Neural progenitor cell (in vitro differentiated cells): ENCODE measurements at places on chromosomes 16 and 17.

DNA sequence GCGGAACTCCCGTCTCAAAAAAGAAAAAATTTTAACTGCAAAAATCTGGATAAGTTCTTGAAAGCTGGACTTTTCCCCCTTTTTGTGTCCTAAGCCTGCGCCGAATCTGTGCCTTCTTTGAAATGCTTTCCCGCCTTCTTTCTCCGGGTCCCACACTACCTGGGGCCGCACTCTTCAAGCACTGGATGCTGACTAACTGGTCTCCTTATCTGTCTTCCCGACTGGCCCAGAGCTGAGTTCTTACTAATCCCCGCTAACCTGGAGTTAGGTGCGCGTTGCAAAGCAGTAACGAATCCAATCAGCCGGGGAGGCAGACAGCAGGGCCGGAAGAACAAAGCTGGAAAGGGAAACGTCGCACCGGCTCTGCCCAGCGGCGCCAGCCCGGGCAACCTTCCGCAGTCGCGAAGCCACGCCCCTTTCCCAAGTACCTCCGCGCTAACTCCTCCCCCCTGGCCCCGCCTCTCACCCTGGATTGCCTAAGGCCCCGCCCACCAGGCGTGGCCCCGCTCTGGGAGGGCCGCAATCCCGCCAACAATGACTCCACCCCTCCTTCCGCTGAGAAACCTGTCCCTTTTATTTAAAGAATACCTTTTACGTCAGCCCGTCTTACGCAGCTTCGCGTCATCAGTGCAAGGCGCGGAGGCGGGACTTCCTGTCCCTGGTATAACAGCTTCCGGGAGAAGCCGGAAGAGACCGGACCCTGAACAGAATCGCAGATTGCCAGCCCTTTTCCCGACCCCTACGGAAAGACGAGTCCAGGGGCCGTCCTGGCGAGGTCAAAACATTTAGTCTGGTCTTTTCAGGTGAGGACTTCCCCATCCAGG lies at the start of gene TMUB2:
Gene TMUB2, plus strand, starts transcription at position 666 of the 824 bp plus-strand sequence. CDS start 737 bp downstream, outside the sequence.
- peak; percentile 100 for DNase-seq

- DNase-seq = no peak
Observed at GRCh38 chr17:45388604-45389325, 43.9 kb downstream of the ARHGAP27 start.

DNA sequence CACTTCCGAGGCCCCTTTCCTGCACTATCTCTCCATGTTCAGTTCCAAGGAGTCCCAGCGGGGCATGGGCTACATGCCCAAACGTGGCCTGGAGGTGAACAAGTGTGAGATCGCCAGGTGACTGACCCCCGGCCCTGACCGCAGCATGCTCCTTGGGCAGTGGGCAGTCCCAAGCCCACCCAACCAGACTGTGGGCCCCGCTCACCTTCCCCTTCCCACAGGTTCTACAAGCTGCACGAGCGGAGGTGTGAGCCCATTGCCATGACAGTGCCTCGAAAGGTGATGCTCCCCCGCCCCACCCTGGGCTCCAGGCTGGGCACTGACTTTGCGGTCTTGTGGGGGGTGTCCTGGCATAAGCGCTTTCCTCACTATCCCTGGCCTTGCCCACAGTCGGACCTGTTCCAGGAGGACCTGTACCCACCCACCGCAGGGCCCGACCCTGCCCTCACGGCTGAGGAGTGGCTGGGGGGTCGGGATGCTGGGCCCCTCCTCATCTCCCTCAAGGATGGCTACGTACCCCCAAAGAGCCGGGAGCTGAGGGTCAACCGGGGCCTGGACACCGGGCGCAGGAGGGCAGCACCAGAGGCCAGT lies 4.7 kb downstream of the CORO1A start:
- no peak for DNase-seq

- no peak for DNase-seq
Observed at GRCh38 chr16:85872734-85873133, 26.2 kb upstream of the IRF8 start.

- no peak for DNase-seq
Observed at GRCh38 chr17:81252987-81253329, 13.8 kb downstream of the NDUFAF8 start.

DNA sequence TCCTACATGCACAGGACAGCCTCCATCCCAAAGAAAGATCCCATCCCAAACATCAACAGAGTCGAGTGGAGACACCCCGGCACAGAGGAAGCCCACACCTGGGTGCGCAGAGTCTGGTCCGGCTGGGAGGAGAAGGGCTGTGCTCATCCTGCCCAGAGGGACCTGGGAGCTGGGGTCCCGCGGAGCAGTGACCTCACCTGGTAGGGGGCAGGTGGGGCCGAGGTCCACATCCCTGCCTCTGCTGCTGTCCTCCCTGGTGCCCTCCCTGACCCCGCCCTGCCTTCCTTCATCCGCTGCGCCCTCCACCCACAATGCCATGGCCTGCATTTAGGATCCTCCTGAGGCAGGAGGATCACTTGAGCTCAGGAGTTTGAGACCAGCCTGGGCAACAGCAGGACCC lies 2.9 kb downstream of the C16orf90 start:
- DNase-seq = no peak

DNA sequence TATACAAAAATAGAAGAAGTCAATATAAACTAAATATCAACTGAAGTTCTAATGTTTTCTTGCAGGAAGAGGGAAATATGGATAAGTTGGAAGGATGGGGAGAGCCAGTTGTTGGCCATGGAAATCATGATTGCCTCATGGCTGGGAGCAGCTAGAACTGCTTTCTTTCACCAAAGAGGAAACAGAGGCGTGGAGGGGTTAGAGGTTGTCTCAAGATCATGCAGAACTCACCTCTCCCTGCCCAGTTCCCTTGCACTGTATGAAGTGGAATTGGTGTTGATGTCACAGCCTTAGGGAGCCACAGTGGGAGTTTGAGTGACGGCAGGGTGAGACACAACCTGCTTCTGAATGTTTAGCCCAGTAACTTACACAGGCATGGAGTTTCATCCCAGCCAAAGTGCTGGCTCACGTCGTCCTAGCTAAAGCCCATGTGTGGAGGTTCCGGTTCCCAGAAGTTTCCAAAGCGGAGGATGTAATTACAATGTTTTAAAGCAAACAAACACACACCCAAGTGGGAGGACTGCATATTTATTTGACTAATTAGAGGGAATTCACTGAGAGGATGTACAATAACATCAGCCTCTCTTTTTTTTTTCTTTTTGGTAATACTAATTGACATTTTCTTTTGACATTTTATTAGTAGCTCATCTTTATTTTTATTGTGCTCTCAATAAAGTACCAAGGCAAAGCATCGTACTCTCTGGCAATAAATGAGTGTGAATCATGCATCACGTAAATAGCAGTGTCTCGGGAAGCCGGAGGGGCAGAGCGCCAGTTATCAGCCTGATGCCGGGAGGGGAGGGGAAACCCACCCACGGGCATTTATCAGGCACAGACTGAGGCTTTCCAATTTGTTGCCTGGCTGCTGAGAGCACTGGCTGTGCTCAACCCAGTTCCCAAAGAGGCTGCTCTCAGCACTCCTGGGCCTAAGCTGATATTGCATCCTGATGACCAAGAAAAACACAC lies 118.7 kb upstream of the CDH5 start:
- no peak for DNase-seq

- DNase-seq = no peak
Observed at GRCh38 chr16:75062135-75062975, 54.2 kb downstream of the LDHD start.

- DNase-seq = no peak
Observed at GRCh38 chr17:67417507-67417906, 40.4 kb downstream of the PITPNC1 start.

GRCh38 chr17:62189377-62189776 lies 124.3 kb upstream of the MED13 start:
- no peak for DNase-seq

- DNase-seq = no peak
Observed at GRCh38 chr16:87015021-87015420, 302.2 kb downstream of the C16orf95 start.

- peak; percentile 60 for DNase-seq
Observed at GRCh38 chr16:89575247-89576152, at the start of gene CPNE7. Gene CPNE7, plus strand, starts transcription at chr16:89575758. Its CDS starts 140 bp downstream, at chr16:89575898.

GRCh38 chr16:82594114-82594513 lies 32.7 kb upstream of the CDH13 start:
- DNase-seq = no peak

DNA sequence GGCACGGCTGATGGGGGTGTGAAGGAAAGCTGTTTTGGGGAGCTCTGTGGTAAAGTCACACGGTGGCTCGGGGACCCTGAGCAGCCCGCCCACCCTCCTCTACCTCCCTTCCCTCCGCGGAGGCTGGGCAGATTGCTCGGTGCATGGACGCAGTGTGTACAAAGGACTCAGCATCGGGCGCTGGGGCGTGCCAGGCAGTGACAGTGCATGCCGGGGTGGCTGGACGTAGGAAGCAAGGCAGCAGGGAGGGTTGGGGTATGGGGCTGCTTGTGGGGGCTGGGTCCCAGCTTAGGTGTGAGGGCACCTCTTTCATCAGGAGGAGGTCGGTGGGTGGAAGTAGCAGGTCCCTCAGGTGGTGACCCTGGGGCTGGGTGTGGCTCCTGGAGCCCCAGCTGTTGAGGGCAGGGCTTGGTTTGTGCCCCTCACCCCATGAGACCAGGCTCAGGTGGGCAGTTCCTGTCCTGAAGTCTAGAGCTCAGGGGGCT lies 159.9 kb upstream of the GSE1 start:
- no peak for DNase-seq

DNA sequence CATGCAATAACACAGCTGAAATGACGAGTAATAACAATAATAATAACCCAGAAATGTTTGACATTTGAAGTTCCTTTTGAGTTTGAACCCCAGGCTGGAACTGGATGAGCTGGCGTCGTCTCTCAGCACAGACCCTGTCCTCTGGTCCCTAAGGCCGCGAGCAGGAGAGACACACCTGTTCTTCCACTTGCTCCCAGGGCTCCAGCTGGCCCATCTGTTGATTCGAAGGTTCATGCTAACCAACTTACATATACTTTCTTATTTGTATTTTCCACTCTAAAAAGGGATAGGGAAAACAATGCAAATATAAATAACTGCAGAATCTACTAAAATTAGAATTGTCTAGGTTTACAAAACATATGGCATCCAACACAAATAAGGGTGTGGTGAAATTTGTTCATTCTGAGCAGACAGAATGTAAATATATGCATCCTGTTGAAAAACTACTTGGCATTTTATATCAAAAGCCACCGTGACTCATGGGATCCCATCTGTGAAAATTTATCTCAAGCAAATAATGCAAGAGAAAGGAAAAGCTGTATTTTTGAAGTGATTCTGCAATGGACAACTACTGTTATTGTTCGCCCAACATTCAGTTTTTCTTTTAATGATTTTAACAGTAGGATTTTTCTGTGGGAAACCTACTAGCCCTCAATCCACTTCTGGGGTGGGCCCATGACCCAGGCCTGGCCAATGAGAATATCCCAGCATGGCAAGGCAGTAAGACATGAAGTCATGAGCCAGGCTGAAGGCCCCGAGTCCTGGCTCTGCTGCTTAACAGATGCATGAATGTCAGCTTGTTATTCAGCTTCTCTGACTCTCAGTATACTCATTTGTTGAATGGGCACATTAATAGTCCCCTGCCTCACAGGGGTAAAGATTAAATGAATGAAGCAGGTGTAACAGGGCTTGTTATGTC lies 13.2 kb upstream of the RGS9 start:
- no peak for DNase-seq

DNA sequence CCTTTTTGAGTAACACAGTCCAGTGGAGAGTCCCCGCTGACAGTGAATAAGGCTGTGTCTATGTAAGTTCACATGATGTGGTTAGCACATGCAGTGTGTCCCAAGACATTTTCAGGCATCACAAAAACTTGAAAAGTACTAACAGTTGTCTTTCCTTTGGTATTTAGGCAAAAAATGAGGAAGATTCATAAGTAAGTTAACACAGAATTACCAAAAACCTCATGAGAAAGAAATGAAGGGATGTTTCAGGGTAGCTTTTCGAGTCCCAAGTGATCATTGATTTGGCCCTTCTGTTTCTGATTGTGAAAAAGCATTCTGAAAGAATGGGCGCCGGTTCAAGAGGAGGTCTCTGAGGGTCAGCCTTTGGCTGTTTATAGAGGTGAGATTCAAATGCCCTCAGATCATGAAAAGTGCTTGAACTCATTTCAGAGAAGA lies 529 bp upstream of the ASPA start:
- no peak for DNase-seq

- DNase-seq = no peak
Observed at GRCh38 chr17:73141411-73141810, 23.4 kb upstream of the SSTR2 start.

DNA sequence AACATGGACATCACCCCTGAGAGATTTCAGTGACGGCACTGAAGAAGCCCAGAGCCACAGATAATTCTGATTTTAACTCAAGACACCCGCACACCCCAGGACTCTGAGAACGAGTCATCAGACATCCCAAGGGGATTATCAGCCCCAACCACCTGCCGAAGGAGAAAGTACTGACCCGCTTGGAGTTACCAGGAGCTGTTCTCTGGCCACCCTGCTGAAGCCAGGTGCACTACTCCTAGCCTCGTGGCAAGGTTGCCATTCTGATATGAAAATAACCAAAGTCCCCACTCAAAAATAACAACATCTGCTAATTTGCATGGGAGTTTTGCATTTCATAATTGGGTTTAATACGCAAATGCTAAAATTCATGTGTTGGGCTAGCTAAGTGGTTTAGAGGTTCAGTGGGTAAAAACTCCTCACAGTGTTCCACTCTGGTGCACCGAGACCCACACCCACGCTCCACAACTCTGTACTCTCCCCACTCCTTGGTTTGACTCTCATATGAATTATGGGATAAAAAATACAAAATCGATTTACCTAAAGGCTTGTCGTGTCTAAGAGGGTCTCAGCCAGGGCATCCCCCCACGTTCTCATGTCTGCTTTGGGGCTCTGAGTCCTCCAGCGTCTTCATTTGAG lies 143.0 kb upstream of the NOL11 start:
- no peak for DNase-seq

GRCh38 chr16:80837533-80838147 lies 33.2 kb upstream of the CDYL2 start:
- no peak for DNase-seq

DNA sequence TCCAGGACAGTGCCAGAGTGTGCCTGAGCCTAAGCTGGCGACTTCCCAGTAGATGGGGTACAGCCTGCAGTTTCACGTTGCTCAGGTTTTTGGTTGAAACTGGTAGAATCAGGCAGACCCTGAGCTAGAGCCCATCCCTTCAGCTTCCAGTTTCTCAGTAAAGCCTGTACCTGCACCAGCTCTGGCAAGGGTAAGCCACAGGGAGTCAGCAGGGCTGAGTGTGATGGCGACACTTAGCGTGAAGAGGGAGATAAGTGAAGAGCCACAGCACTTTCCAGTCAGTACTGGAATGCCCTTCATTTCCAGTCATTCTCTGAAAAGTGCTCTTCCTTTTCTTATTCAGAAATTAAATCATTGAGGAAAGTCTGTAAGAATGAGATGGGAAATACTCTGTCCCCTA lies 22.4 kb downstream of the PLD6 start:
- no peak for DNase-seq

DNA sequence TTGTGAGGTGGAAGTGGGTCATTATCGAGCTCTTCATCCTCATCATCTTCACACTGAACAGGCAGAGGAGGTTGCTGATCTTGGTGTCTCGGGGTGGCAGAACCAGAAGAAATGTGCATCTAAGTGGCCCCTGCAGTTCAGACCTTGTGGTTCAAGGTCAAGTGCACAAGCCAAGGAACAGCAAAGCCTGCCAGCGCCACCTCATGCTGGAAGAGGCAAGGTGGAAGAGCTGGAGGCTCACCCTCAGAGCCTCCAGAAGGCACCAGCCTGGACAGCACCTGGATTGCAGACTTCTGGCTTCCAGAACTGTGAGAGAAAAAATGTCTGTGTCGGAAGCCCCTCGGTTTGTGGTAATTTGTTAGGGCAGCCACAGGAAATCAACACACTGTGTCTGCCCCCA lies 32.7 kb downstream of the IFT140 start:
- DNase-seq = no peak

GRCh38 chr17:10115536-10115932 lies 82.9 kb downstream of the GAS7 start:
- DNase-seq = no peak
